Right renal cortex interstitium (tissue), 3 donors: ENCODE measurements at places on chromosomes 4 and X. TPM values are rescaled to one million over a fixed set of nuclear protein-coding genes. Genes with fewer than 3 reads are reported as not detected.

DNA sequence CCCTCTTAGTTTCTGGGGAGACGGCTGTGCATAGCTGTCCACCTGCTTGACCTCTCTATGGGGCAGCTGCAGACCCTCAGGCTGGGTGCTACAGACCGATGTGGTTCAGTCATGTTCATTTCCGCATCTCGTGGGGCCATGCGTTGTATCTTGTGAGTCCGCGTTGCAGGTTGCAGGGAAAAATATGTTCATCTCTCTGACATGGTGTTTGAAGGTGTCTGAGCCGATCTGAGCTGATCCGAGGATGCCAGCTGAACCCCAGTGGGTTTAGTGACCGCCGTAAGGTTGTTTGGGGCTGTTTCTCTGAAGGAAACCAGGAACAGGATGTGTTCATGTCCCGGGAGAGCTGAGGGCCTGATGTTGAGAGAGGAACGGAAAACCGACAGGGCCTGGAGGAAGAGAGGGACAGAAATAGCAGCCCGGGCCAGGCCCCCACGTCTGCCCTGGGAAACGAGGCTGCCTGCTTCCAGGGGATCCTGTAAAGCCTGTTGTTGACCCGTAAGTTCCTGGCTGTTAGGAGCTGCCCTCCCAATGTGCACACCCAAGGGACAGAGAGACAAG is 9.8 kb upstream of the P2RY8 start:
- no peak for DNase-seq

- DNase-seq: no peak
Measured at GRCh38 chrX:40488296-40488695, 92.5 kb upstream of the ATP6AP2 start.

DNA sequence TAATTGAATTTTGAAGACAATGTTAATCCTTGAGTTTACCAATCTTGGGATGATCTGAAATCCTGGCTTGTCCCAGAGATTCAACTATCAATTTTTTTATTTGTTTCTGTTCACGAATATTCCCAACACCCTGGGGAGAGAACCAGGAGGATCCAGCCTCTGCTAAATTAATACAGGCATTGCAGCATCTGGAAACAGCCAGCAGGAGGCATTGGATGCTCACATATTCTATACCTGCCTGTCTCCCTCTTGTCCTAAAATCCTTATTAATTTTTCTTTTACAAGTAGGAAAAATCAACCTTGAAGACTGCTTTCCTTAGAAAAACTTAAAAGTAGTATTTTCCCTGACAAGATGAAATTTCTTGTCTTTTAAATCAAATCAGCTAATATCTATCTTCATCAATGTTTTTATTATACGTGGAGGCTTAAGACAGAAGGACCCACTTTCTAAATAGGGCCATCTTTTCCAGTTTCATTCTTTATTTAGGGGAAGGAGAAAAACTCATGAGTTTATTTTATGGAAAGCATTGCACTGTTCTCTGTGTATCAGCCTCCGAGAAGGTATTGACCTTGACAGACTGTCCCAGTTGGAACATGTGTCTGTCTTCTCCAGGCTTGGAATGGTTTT is 102.4 kb downstream of the CLNK start:
- peak; percentile 33 for DNase-seq

- no peak for DNase-seq
Measured at GRCh38 chr4:153137159-153137558, 67.1 kb upstream of the TRIM2 start.

The PARM1 gene
- 58.6 TPM for polyA plus RNA-seq

DNA sequence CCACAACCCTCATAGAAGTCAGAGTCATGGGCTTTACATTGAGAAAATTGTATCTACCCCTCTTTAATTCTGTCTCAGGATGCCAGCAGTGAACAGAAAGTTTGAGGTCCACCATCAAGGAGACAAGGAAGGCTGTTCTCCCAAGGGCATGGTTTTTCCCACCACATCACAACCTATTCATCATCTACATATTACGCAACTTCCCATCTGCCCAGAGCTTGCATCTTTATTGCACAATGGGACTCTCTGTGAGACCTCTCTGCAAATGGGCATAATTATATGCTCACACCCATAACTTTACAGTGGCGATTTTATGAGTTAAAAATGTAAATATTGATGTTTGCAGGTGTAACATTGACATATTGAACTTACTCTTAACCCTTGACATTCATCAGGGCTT is 38.9 kb downstream of the PAGE2 start:
- DNase-seq: no peak

- DNase-seq: no peak
Measured at GRCh38 chr4:82753238-82753637, 45.4 kb downstream of the SCD5 start.

The CYSLTR1 gene
- 2.4 TPM for polyA plus RNA-seq

DNA sequence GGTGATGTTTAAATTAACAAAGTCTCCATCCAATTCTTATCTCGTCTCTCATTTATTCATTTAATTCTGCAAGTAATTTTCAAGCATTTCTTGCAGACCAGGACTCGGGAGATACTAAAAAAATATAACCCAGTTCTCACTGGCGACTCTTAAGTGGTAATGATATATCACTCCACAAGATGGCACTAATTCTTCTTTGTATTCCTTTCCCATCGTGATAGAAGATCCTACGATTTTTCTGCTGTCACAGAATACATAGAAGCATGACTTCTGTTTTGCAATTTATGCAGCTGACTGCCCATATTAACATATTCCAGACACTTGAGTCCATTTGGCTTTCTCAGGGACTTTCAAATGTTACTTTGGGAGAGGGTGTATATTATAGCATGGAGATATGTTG is 64.0 kb upstream of the FGF13 start:
- DNase-seq: no peak

The UGT2B7 gene
- polyA plus RNA-seq: 97.9 TPM

The SLC2A9 gene
- polyA plus RNA-seq: 9.0 TPM

DNA sequence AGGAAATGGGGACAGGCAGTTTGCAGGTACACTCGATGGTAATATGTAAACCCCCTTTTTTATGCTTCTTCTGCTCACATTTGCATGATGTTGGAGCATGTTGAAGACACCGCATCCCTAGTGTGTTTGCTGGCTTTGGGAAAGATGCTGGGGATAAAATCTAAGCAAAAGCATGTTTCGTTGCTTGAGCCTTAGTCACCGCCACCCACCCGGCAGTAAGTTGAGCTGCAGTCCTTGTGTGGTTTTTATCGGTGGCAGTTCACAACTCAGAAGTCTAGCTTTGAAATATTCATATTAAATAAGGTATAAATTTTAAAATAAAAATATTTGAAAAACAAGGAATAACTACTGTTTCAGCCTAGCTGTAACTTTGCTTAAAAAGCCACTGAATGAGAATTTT is 21.7 kb upstream of the MND1 start:
- no peak for DNase-seq

The CWH43 gene
- 5.5 TPM for polyA plus RNA-seq

The RTL5 gene
- 22.1 TPM for polyA plus RNA-seq

- no peak for DNase-seq
Measured at GRCh38 chr4:171334549-171334948, 478.7 kb upstream of the GALNTL6 start.

DNA sequence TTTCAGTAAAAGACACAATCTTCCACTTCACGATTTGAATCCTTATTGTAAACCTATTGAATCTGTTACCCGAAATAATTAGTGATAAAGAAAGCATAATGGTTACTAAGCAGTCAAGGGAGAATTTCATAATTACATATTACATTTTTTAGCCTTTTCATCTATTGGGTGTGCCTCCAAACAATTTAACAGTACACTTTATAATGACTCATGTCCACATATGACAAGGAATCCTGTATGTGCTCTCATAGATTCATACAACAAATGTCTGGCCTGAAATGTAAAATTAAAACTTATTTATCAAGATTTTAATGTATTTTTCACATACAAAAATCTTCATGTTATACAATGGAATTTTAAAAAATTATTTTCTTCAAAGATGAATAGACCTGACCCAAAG is 39.4 kb downstream of the PPP3CA start:
- no peak for DNase-seq

DNA sequence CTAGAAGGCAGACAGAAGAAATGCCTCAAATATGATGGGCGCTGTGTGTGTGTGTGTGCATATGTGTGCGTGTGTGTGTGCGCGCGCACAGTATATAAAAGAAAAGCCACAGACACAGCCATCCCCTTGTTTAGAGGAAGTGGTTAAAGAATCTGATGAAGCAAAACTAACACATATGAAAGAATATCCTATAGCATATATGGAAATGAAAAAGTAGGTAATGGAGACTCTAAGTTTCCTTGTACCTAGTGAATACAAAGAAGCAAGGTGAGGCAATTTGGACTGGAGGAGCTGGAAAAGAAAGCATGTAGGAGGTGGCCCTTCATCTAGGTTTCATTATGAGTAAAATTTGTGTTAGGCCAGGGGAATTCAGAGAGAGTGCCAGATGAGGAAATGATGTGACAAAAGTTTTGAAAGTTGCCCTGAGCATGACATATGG is 58.6 kb upstream of the MCF2 start:
- no peak for DNase-seq

The SHROOM4 gene
- 16.3 TPM for polyA plus RNA-seq

The CT45A2 gene
- polyA plus RNA-seq: not detected

- DNase-seq: no peak
Measured at GRCh38 chrX:104310090-104310489, 55.4 kb upstream of the ESX1 start.

DNA sequence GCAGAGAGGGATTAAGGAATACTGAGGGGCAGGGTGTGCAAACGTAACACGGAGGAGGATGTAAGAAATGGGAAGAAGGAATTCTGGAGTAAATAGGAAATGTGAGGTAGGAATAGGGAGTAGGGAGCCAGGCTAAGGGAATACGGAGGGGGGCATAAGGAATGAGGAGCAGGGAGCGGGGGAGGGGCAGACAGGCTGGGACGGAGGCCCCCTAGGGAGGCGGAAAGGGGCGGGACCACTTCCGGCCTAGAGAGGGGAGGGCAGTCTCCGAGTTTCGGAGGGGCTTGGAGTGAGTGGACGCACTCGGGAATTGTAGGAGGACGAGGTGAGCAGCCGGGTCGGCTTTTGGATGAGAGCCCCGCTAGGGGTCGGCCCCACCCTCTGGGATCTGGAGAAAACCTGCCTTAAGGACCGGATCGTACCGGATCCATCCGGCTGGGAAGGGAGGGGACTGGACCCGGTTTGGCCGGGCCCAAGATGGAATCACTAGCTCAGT is 612 bp downstream of the MAGED2 start:
- DNase-seq: peak; percentile 71

DNA sequence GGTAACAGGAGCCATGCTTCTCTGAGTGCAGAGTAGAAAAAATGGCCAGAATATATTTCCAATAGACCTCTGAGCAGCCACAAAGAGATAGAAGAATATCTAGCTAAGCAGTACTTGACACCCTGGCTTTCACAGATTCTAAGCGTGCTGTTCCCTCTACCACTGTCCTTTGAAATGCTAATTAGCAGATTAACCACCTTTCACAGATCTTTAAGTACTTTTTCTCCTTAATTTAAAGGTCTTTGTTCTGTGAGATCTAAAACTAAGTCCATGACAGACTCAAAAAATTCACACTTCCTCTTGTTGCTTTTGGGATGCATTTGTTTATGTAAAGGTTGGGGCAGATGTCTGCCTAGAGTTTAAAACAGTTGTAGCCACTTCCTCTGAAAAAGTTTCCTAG is 28.3 kb upstream of the MAGEC2 start:
- DNase-seq: no peak

GRCh38 chr4:180518906-180519305 is 1724.3 kb upstream of the TENM3 start:
- DNase-seq: no peak

GRCh38 chrX:15877380-15877779 is 22.8 kb upstream of the AP1S2 start:
- DNase-seq: no peak

DNA sequence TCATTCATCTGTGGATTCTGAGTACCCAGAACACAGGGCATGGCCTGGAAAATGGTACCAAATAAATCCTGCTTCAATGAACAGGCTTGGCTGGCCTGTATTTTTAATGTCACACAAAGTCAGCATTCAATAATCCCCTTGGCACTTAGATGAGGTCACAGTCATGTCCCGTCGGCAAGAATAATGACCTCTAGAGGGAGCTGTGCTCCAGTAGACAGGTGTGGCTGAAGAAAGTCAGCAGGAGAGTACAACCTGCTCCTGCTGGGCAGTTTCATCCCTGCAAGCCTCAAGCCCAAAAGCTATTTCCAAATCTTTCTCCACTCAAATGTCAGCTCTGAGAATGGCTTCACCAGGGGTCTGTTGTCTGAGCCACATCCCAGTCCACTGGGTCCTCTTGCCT is 404.0 kb upstream of the F9 start:
- no peak for DNase-seq

The CT47B1 gene
- polyA plus RNA-seq: not detected
